ENCODE measurements at places on chromosomes 1 and 21.
A peak's percentile ranks its signal among the peaks of the same experiment; 100 is the strongest.

DNA sequence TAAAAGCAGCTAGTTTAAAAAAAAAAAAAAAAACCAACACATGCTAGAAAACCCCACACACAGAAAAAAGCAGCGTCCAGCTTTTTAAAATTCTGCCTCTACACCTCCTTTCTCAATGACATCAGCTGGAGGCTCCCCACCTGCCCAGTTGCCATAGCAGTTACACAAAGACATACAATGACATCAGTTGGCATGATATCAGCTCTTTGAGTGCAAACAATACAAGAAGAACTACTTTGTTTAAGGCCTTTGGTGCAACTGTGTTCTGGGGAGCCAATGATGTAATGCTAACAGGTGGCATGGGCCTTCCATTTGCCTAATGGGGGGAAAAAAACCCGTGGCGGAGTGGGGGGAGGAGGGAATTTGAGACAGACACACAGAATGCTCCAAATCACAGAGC is 32.9 kb downstream of the DUSP10 start:
- DNase-seq, result no peak

GRCh38 chr1:207822124-207822601 is 70.3 kb downstream of the CD46 start:
- no peak for DNase-seq

DNA sequence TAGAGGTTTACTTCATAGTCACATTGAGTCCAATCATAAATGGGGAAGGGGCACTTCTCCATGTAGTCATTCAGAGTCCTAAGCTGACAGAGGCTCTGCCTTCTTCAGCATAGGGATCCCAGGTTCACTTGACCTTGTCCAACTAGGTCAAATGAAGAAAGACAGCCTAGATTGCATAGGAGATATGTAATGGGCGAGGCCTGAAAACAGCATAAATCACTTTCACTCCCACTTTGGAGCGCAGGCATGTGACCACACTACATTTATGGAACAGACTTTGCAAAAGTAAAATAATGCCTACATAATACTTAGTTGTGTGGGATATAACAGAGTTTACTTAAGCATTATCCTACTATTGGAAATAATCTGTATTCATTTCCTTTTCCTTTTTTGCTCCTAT is 51.7 kb downstream of the HOOK1 start:
- DNase-seq, result no peak

- DNase-seq, result no peak
Measured at GRCh38 chr21:26473471-26473870, 99.6 kb downstream of the CYYR1 start.

GRCh38 chr21:40610345-40610744 is 236.6 kb downstream of the DSCAM start:
- no peak for DNase-seq

GRCh38 chr1:24726741-24727140 is 18.5 kb upstream of the CLIC4 start:
- DNase-seq, result no peak

DNA sequence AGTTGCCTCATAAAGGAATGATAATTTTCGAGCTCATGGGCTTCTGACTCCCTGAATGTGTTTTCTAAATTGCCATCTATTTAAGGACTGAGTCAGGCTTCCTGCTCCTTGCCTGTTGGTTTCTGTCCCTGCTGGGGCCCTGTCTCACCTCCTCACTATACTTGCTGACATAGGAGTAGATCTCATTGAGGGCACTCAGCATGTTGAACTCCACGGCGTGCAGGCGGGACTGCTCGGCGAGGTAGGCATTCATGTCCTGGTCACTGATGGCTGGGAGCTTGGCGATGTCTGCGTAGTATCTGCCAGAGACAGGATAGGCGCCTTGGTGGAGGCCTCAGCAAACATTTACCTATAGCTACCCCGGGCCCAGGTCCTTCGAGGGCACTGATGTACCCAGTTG is 116.9 kb upstream of the CD34 start:
- DNase-seq, result no peak

- DNase-seq, result peak; percentile 49
Measured at GRCh38 chr1:39683591-39684312, 7.5 kb downstream of the HPCAL4 start.

- DNase-seq, result no peak
Measured at GRCh38 chr1:84146411-84147032, 2.5 kb downstream of the PRKACB start.

DNA sequence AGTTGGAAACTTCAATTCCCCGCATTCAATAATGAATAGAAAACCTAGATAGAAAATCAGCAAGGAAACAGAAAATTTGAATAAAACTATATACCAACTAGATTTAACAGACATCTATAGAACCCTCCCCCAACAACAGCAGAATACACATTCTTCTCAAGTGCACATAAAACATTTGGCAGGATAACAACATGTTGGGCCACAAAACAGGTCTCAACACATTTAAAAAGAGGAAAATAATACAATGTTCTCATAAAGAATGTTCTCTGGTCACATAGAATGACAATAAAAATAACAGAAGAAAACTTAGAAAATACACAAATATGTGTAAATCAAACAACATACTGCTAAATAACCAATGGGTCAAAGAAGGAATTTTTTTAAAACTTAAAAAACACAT is 24.9 kb downstream of the ITGB3BP start:
- no peak for DNase-seq

DNA sequence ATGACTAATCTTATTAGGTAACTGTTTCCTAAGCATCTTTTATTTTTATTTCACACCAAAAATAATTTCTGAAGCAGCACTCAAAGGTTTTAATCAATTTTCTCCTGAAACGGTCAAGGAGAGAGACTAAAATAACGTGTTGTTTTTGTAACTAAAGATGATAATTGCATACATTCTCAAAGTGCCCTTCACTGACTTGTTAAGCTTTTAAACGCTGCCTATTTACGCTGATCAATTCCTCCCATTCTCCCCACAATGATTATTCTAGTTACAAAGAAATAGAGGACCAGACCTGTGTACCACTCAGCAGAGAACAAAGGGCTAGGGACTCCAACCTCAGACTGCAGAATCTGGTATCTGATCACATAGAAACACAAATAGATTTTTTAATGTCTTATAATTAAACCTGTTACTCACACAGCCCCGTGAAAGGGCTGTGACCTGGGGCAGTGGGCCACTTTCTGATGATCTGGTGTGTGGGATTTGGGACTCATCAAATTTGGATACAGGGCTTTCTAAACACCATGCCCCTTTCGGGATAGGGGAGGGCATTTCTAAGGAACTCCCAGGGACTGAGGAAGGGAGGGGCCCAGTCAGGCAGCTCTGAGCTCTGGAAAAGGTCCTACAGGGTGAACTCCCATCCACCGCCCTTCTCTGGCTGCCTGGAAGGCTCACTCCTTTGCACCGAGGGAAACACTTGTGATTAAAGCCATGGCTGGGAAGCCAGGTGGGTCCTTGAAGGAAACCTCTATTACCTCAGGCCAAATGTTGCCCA is 65.2 kb downstream of the BCAR3 start:
- DNase-seq, result no peak

DNA sequence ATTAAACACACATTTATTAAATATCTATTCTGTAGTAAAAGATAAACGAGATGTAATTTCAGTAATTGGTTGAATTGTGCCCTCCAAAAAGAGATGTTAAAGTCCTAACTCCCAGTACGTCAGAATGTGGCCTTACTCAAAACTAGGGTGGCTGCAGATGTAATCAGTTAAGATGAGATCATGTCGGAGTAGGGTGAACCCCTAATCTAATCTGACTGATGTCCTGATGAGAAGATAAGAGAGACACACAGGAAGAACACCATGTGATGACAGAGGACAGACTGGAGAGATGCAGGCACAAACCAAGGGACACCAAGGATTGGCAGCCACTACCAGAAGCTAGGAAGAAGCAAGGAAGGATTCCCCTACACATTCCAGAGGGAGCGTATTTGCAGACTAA is 104.1 kb downstream of the SLC25A24 start:
- DNase-seq, result no peak

GRCh38 chr1:2480986-2481364 is 4.9 kb downstream of the PLCH2 start:
- no peak for DNase-seq

- DNase-seq, result no peak
Measured at GRCh38 chr21:41068496-41068895, 99.5 kb upstream of the BACE2 start.

- peak; percentile 81 for DNase-seq
Measured at GRCh38 chr1:31181515-31182343, 58.0 kb downstream of the NKAIN1 start.

DNA sequence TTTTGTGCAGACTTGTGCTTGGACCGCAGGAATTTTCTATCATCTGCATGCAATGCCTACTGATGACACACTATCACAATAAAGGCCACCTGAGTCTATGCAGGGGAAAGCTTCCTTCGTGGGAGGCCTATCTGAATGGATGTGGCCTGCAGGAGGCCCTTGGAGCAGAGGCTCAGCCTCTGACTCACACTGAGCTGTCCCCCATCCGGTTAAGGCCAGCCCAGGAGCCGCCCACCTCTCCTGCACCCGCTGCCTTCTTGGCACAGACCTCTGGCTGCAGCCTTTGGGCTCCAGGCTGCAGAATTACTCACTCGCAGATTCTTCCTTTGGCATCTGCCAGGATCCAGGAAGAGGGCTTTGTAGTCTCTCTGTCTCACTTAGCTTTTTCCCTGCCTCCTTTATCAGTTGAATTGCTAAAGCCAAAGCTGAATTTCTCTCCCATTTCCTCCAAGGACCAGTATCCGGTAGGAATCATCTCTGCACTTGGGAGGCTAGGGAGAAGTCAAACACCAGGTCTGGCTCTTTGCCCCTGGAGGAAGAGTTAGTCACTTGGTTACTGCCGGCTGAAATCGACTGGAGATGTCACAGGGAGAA is 65.1 kb upstream of the JUN start:
- DNase-seq, result peak; percentile 19

DNA sequence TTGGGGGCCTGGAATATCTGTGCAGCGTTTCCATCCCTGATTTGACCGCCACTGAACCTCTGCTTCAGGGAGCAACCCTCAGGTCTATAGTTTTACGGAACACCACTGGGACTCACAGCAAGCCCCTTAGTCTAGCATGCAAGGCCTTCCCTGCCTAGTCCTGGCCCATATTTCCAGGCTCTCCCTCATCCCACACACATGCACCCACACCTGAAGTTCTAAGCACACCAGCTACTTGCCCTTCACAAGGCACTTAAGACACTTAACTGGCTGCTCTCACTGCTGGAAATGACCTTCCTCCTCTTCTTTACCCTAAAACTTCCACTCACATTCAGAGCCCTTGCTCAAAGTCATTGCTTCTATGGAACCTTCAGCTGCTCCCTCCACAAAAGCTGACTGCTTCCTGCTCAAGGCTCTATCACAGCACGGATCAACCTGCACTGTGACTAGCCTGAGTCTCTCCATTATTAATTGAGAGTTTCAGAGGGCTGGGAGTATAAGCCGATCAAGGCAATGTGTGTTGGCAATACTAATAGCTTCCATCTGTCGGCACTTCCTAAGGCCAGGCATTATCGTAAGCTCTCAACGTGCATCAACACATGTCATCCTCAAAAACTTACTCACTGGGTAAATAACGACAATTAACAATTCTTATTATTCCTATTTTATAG is 84.3 kb downstream of the RRAGC start:
- DNase-seq, result no peak

DNA sequence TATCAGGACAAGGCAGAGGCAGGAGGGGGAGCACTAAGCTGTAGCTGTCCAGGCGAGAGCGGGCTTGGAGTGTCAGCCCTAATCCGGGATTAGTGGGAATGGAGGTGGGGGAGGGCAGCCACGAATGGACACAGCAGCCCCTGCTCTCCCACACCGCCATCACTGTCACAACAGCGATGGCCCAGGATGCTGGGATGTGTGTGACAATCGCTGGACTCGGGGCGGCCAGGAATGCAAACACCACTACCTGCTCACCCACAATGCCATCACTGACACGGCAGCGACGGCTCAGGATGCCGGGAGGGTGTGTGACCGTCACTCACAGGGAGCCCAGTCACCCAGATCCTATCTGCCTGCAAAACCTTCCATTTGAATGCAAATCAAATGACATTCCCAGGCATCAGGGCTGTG is 2.9 kb downstream of the C2CD2 start:
- no peak for DNase-seq

DNA sequence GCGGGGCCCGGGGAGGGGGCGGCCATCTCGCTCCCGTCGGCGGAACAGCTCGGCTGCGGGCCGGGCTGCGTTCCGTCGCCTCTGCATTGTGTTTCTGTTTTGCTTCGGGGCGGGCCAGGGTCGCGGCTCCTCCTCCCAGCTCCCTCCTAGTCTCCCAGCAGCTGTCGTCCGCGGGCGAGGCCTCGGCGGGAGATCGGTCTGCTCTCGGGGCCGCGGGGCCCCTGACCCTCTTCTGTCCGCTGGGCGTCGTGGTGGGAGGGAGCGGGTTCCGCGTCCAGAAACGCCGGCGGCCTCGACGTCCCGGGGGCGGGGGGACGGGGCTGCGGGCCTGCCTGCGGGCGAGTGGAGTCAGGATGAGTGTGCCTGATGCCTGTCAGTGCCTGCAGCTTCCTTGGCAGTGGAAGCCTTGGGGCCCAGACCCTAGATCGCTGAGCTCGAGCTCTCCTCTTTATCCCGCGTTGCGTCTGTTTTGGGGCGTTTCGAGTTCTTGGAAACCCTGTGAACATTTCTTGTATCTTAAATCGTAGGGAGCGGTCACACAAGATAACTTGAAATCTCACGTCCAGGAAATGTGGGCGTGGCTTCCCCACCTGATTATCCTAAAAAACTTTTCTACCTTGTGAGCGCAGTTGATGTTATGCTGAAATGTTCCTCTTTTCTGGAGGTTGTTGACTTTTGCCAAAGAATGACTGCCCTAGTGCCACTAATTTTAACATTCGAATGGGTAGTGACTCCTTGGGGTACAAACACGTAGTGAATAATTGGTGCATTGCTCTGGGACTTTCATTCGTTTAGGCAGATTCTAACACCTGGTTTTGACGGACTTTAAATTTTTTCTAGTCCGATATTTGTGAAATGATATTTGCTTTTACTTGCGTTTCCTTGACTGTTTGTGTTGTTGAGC is 676 bp downstream of the MORC3 start:
- peak; percentile 79 for DNase-seq

- DNase-seq, result no peak
Measured at GRCh38 chr21:16280686-16281091, 550.9 kb downstream of the USP25 start.

DNA sequence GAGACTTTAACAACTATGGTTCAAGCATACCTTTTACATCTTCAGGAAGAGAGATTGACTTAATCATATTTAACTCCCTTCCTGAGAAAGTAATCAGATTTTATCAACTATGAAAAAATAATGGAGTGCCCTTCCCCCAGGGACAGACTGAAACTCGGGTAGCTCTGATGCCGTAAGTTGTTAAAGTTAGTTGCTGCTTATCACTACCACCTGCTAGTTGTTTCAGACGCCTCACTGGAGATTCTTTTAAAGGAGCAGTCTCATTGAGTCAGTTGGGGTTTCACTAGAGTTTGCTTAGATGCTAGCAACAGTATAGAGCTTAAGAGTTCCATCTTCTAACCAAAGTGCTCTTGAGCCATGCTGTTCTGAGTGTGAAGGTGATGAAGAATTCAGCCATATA is 17.0 kb upstream of the TRAF5 start:
- peak; percentile 57 for DNase-seq

- DNase-seq, result no peak
Measured at GRCh38 chr1:116579259-116579875, 8.5 kb upstream of the CD58 start.
